Left renal pelvis (tissue), 4 donors: ENCODE measurements at places on chromosomes 12 and 14. TPM values are rescaled to one million over a fixed set of nuclear protein-coding genes. Genes with fewer than 3 reads are reported as not detected.

DNA sequence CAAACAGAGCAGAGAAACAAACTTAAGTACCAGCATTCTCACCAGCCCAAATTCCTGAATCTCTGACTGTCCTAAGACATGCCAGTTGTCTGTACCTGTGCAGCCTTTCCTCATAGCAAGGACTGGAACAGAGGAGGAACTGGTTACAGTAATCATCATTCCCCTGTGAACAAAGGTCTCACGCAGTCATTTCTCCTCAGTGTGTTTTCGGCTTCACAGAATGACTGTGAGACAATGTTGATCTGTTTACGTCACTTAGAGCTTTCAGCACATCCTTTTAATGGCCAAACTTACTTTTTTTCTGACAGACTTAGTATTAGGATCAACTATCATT is 169.0 kb downstream of the FBXL14 start:
- DNase-seq, result no peak

GRCh38 chr12:113149361-113150150 is at the start of gene CFAP73:
Gene CFAP73, plus strand, starts transcription at chr12:113149724. Its CDS starts 134 bp downstream, at chr12:113149858.
- peak; percentile 80 for DNase-seq

DNA sequence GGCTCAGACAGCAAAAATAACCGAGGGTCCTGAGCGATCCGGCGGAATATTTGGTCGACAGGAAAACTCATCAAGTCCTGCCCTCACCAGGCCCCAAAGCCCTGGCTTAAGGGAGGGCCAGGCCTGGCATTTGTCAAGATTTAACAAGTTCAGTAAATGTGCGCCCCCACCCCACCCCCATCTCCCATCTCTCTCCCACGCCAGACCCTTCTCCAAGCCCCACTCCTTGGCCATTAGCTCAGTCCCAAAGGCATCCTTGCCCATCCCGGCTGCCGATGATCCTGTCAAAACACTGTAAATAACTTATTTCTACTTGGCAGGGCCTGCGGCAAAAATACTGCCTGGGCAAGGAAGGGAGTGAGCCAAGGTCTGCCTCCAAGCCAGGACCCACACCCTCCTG is 52.8 kb downstream of the ITPK1 start:
- no peak for DNase-seq

- DNase-seq, result no peak
Observed at GRCh38 chr12:122946690-122947341, 19.4 kb downstream of the ABCB9 start.

The TRPV4 gene
- 10.4 TPM for polyA plus RNA-seq

DNA sequence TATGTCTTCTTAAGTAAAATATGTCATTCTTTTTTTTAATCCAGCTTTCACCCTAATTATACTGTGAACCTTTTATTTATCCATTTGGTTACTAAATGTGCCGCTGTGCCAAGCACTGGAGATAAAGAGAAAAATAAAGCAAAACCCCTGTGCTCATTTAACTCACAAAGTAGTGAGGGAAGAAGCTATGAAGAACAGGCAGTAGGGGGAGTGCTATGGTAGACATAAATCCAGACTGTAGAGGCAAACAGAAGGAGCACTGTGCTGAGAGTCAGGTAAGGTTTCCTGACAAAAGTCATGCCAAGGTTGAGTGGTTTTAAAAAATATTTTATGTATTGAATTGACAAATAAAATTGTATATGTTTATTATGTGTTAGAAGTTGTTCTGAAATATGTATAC is 188.5 kb upstream of the SYT10 start:
- no peak for DNase-seq

GRCh38 chr14:77459072-77459723 is 1.3 kb downstream of the AHSA1 start:
- peak; percentile 58 for DNase-seq

DNA sequence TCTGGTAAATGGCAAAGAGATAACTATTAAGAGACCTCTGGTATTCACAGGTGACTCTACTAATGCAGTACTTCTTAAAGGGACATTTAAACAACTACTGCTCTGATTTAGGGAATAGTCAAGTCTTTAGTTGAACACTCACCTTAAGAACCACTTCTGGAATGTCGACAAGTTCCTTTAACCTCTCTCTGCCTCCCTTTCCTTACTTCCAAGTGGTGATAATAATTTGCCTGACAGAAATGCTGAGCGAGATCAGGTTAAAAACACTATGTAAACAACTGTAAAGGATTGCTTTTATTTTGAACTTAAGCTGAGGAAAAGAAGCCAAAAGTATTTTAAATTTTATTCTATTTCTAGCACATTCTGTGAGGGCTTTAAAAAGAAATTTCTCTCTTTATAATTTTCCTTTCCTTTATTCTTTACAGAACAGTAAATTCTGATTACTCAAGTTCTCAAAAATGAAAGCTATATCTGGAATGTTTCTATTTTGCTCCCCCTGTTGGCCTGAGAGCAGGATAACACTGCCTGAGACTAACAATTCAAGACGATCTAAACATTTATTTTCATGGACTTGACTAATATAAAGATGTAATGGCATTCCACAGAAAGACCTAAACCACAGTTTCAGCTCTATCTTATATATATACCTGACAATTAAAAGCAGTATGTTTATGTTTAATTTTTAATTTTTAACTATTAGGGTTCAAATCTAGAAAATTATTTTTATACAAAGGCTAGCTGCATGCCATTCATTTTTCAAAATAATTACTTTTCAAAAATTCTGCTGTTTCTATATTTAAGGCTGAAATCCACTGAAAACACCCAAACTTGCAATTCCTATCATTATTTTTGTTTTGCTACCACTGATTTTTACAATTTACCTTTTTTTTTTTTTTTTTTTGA is 29.2 kb downstream of the ZCCHC8 start:
- peak; percentile 31 for DNase-seq

The TAS2R46 gene
- polyA plus RNA-seq, result not detected

The CKAP4 gene
- polyA plus RNA-seq, result 199 TPM

The GLIPR1L1 gene
- polyA plus RNA-seq, result 0.70 TPM

DNA sequence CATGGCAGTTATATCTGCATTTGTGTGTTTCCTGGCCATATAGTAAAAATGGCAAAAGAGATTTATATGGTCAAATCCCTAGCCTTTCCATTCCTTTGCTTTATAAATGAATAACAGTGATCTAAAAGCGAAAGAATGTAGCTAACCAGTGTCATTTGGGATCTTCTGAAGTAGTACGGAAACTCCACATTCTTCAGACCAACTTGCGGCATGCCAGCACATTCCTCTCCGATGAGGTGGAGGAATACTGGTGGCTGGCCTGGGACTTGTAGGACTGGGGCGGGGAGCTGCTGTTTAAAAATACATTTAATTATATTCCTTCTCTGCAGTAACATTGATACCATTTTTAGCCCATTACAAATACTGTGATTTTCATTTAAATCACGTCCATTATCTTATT is 85.3 kb downstream of the SAMD4A start:
- peak; percentile 60 for DNase-seq

The ASB2 gene
- polyA plus RNA-seq, result 0.31 TPM
